ENCODE measurements at places on chromosomes 1 and 21.
A peak's percentile ranks its signal among the peaks of the same experiment; 100 is the strongest.

GRCh38 chr1:9270290-9270883 lies 22.3 kb upstream of the SPSB1 start:
- DNase-seq, result no peak

DNA sequence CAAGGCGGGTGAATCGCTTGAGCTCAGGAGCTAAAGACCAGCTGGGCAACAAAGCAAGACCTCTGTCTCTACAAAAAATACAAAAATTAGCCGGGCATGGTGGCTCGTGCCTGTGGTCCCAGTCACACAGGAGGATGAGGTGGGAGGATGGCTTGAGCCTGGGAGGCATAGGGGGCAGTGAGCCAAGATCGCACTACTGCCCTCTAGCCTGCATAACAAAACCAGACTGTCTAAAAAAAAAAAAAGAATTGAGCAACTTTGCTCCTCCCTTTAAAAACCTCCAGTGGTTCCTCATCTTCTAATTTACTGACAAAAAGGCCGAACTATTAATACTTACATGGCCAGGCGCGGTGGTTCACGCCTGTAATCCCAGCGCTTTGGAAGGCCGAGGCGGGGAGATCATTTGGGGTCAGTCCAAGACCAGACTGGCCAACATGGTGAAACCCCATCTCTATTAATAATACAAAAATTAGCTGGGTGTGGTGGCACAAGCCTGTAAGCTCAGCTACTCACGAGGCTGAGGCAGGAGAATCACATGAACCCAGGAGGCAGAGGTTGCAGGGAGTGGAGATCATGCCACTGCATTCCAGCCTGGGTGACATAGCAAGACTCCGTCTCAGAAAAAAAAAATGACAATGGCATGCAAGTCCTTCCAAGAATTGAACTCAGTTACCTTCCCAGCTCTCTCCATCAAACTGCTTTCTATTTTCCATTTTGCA lies 4.4 kb downstream of the ACBD3 start:
- DNase-seq, result no peak

GRCh38 chr1:10101929-10102328 lies 69.2 kb downstream of the UBE4B start:
- no peak for DNase-seq

DNA sequence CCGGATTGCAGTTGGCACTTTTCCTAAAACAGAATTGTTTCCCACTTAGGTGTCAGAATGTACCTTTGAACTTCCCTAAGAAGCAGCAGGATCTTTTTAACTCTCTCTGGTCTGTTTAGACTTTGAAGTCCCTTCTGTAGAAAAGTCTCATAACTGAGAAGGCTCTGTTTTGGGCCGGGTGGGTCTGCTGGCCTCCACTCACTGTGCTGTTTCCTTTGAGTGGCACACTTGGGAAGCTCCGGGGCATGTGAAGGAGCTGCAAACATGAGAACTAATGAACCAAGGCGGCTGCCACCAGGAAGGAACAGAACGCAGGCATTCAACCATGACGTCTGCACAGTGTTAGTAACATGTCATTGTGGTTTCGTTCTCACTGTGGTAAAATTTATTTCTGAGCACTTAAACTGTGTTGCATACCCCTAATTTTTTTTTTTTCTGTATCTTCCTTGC lies 19.5 kb upstream of the NCMAP start:
- DNase-seq, result peak; percentile 82

- DNase-seq, result no peak
These were observed 24.7 kb downstream of the CAPZB start for GRCh38 chr1:19460535-19461219.

DNA sequence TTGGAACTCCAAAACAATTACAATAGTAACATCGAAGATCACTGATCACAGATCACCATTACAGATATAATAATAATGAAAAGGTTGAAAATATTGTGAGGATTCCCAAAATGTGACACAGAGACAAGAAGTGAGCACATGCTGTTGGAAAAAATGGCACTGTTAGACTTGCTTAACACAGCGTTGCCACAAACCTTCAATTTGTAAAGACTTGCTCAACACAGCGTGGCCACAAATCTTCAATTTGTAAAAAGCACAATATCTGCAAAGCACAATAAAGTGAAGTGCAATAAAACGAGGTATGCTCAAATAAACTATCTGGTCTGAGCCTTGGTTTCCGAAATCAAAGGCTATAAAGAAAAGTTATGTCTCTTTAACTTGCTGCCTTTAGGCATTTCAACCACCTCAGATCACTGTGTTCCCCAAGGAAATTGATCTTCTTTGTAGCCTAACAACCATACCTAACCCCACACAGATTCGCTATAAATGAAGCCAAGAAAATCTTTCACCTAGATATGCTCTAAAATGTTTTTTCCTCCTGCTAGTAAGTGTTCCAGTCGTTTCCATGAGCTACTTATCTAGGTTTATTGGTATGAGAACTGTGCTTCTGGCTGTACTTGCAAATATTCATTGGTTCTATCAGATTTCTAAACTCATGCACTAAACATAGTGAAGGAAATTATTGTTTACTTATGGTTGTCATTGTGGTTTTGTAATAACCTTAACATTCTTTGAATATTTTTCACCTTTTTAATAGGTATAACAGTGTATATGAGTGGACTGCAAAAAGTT lies 13.1 kb upstream of the LPGAT1 start:
- DNase-seq, result no peak
